Sciatic nerve (tissue), 2 donors: ENCODE measurements at places on chromosomes 16 and 17. TPM values are rescaled to one million over a fixed set of nuclear protein-coding genes. Genes with fewer than 3 reads are reported as not detected.

- no peak for DNase-seq
Observed at GRCh38 chr16:7990626-7991260, 599.6 kb downstream of the TMEM114 start.

- no peak for DNase-seq
Observed at GRCh38 chr16:54511222-54511731, 224.7 kb upstream of the IRX3 start.

The MVD gene
- 64.4 TPM for total RNA-seq

GRCh38 chr17:67183531-67183930, 61.5 kb downstream of the HELZ start:
- DNase-seq = no peak

The PMFBP1 gene
- 0.36 TPM for total RNA-seq

DNA sequence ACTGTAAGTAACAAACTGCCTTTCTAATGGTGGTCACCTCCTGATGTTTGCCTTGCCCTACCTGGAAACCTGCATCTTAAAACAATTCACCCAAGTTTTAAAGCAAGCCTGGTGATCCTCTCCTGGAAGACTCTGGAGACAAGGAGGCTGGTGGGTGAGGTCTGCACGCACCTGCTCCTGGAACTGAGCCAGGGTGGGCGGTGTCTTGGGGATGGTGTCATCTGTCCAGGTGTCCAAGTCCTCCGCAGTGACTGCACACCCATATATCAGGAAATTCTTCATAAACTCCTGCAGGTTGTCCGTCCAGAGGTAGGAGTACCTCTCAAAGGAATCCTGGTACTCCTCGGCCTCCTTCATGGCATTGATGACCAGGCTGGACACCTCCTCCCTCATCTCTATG, 44.9 kb downstream of the DNAH17 start:
- DNase-seq = no peak

DNA sequence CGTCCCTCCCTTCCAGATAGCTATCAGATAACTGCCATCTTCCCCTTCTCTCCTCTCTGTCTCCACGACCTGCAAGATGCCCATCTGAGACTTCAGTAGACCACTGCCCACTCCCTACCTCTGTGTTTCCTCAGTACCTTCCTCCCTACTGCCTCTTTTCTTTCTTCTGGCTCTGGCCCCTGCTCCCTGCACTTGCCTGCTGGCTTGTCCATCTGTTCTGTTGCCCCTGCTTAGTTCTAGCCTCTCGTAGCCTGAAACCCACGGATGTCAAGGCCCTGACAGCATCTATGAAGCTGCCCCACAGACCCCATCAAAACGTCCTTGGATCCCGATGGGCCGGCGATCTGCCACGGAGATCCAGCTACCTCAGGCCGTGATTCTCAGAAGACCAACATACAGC, 53.0 kb downstream of the ELAC2 start:
- no peak for DNase-seq

- DNase-seq = no peak
Observed at GRCh38 chr17:61503961-61504360, 51.7 kb downstream of the TBX4 start.

DNA sequence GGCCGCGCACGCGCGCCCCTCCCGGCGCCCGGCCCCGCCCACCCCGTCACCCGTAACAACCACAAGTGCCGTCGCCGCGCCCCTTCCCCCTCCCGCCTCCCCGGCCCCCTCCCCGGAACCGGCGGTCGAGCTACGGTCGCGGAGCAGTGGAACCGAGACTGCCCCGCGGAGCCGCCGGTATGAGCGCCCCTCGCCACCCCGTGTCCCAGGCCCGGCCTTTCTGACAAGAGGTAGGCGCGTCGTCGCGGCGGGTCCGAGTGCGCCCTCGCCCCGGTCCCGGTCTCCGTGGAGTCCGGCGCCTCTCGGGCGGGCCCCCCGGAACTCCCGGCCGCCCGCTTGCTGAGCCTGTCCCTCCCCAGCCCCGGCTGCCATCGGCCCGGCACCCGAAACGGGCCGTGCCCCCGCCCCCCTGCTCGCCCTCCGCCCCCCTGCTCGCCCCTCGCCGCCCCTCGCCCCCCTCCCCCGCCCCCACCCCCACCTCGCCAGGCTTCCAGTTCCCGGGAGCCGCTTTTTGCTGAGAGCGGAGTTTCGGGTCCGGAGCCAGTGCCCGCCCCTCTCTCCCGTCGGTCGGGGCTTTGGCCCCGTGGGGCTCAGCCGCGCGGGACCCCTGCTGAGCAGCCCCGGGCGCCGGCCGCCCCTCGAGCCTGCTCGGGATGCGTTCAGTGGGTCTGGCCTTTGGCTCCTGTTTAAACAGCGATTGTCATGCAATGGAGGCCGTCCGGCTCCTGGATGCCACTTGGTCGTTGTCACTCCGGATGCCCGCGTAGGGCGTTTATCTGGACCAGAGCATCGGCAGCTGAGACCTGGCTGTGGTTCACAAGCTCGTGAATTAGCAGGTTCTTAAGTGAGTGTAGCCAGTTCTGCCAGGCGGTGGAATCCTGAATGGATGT, at the start of gene SEC14L1:
Gene SEC14L1, plus strand, starts transcription at position 92 of the 890 bp plus-strand sequence. CDS start 2,628 bp downstream, outside the sequence.
- peak; percentile 77 for DNase-seq

- no peak for DNase-seq
Observed at GRCh38 chr17:80862481-80862961, 129.1 kb upstream of the CHMP6 start.

DNA sequence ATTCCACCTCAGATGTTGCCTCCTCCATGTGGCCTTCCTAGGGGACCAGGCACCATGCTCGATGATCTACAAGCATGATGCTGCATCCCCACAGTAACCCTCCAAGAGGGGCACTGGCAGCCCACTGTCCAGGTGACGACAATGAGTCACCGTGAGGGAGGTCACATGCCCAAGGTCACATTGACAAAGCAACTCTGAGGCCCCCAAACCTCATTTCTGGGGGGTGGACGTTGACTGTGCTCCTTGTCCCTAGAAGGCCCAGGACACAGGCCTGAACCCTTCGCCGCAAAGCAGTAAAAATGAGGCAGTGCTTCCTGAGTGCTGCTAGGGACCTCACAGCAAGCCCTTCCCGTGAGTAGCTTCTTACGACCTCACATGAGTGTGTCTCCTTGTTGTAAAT, 136.5 kb downstream of the C16orf78 start:
- DNase-seq = no peak

GRCh38 chr17:6994666-6995256, 1.1 kb upstream of the ALOX12 start:
- DNase-seq = no peak

DNA sequence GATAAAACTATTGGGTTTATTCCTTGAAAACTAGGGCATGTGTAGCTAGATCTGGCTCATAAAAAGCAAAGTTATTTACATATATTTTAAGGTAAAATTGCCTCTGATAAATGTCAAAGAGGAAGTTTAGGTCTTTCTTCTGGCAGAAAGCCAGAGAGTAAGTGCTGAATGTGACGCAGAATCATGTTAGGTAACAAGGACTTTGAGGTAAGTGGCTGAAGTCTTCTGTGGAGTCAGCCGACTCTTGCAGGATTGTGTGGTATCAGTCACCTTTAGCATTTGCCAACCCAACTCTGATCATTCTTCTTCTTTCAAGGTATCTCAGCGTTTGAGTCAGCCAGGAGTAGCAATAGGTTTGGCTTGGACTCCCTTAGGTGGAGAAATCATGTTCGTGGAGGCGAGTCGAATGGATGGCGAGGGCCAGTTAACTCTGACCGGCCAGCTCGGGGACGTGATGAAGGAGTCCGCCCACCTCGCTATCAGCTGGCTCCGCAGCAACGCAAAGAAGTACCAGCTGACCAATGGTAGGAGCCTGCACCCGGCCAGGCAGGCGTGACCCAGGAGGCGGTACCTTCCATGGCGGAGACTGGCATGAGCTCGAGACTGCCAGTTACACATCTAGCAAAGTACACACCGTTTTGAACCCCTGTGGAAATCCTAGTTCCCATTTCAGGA, 37.9 kb downstream of the SIAH1 start:
- DNase-seq = no peak

The TXNDC17 gene
- 27.3 TPM for total RNA-seq

DNA sequence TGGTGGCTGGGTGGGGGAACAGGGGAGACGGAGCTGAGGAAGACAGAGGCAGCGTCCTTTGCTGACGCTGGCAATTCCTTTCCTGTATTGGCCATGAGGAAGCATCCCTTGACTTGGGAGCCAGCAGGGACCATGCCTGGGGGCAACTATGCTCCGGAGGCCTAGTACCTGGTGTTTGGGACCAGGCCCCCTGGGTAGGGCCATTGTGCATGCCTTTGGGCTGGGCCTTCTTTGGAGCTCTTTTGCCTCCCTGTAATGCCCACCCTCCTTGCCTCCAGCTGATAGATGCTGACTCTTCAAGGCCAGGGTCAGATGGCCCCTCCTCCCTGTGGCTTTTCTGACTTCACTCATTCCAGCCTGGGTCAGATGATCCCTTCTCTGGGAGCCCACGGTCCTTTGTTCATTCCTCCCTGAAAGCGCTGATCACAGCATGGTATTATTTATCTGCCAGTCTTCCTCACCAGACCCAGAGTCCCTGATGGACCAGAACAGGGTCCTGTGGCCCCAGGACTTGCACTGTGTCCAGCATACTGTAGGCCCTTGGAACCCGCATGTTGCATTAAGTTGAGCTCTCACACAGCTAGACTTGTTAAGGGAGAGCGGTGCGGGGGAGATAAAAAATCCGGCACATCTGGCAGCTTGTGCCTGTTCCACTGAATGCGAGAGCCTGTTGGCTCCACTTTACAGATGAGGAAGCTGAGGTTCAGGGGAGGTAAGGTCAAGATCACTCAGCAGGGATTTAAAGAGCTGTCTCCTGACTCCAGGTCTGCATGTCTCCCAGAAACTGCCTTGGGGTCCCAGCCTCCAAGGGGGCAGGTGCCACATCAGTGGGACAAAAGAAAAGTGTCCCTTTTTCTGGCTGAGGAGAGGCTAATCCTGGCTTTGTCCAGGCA, 2.9 kb downstream of the STARD3 start:
- no peak for DNase-seq

DNA sequence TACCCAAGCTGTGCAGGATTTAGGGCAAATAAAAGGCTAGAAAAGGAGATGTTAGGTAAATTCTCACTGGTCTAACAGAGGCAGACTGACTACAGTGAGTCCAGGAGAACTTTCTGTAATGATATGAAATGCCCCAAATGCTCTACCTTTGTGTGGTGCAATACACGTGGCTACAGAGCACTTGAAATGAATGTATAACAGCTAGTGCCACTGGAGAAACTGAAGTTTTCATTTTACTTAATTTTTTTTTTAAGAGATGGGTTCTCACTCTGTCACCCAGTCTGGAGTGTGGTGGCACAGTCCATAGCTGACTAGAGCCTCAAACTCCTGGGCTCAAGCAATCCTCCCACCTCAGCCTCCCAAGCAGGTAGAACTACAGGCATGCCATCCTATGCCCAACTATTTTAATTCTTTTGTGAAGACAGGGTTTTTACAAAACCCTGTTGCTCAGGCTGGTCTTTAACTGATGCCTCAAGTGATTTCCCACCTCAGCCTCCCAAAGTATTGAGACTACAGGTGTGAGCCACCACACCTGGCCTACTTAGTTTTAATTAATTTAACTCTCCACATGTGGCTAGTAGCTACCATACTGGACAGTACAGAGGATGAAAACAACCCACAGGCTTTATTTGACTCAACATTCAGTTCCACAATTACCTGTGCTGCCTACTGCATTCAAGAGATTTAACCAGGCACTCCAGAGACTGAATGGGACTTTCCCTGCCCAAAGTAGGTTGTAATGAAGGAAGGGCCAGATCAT, 84.8 kb upstream of the PLEKHM1 start:
- no peak for DNase-seq

GRCh38 chr16:89114159-89114981, 20.7 kb downstream of the ACSF3 start:
- DNase-seq = no peak

DNA sequence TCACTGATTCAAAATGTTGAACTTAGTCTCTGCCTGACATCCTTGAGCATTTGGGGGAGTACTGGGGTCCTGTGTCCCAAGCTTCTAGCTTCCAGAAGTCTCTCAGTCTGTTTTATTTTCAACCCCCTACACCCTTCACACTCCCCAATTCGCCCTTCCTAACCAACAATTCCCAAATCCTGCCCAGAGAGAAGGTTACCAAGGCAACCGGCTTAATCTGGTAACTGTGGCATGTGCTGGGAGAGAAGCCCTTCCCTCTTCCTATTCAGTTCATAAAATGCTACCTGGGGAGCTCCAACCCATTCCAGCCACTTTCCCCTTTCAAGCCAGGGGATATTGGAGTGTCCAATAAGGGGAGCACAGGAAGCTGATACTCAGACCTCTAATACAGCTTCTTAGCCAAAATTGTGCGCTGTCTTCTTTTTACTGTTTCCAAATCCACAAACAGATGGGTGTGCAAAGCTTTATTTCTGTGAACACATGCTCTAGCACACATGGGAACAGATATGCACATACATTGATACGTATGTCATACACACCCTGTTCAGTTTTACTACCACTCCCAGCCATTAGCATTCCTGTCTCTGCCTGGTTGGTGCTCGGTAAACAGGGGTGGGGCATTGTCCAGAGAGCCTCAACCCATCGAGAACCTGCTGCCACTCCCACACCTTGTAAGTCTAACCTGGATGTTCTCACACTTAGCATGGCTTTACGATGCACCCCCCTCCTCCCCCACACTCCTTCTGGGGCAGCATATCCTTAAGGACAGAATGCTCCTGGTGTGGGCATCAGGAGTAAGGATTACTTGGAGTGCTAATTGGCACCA, 1.1 kb upstream of the RAPGEFL1 start:
- no peak for DNase-seq

The PLEKHH3 gene
- 40.3 TPM for total RNA-seq

DNA sequence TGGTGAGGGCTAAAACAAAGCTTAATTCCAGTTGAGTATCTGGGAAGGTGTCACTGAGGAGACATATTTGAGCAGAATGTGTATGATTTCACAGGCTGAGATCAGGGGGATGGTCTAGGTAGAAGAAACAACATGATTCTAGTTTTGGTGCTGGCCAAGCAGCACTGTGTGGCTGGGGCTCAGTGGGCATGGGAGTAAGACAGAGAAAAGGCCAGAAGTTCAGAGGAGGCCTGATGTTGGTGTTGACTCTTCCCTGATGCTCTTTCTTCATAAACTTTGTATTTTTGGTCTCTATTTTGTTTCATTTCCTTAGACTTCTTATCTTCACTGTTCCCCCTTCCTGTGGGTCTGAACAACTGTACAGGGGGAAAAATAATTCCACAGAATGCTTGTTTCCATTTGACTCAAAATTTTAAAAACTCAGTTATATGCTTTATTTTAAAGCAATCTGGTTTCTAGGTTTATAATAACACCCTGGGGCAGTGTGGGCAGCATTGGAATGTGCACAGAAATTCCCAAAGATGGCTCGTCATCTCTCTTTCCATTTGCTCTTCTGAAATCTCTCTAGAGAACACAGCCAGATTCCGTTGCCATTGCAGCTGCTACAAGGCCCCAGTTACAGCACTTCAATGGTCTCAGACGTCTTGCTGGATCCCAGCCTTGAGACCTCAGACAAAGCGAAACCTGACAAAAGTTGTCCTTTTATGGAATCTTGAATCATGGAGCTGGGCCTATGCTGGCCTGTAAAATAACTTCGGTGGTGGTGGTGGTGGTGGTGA, 68.3 kb downstream of the SNX11 start:
- DNase-seq = no peak
